ENCODE measurements at places on chromosomes 11 and 22. TPM values are rescaled to one million over a fixed set of nuclear protein-coding genes. Genes with fewer than 3 reads are reported as not detected.

DNA sequence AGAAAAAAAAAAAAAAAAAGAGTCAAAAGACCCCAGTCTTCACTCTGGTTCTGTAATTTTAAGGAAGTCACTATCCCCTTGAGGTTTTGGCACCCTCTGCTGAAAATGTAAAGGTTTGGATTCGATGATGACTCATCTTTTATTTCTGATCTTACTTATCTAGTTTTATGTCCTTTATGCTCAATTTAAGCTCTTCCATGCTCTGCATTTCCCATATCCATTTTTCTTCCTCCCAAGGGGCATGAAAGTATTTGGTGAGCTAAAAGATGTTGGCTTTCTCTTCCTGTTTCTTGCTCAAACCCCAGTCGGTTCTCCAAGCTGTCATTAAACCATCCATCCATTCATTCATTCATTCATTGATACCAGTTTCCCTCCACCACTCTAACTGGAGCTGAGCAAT is 61.0 kb upstream of the CDON start:
- no peaks in the 10 kb centered on the region for H3K27me3 ChIP-seq
- H3K36me3 ChIP-seq = no peaks in the 10 kb centered on the region
- H3K27ac ChIP-seq = no peak overlapping the region
- DNase-seq = no peak

DNA sequence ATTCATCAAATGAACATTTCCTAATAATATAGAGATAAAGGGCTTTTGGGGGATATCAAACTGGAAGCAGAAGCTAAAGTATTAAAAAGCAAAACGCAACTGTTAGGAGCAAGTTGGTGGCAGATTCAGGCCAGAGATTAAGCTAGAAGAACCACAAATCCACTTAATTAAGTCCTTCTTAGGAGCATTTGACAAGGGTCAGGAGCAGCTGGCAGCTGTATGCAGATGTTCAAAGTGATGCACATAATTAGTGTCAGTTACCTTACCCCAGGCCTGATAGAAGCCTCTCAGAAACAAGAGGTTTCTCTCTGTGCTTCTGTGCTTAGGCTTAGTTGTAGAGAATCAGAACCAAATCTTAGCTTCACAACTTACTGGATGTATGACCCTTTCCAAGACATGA is 546.5 kb upstream of the ANO5 start:
- no peaks in the 10 kb centered on the region for H3K4me1 ChIP-seq
- no peaks in the 10 kb centered on the region for H3K27me3 ChIP-seq
- no peak overlapping the region for H3K4me3 ChIP-seq
- H3K36me3 ChIP-seq = no peaks in the 10 kb centered on the region
- H3K27ac ChIP-seq = no peak overlapping the region
- DNase-seq = no peak

DNA sequence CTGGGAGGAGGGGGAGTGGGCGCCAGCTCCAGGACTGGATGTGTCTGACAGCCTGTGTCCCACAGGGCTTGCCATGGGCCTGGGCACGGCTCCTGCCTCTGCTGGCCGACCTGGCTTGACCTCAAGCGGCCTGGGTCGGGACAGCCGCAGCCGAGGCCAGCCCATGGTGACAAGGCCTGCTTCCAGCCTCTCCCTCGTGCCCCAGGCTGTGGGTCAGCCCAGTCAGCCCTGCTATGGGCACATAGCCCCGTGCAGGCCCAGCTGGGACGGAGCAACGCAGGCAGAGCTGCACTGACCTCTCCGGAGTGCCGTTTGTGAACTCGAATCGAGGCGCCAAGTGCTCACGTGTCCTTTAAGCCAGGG is 17.9 kb downstream of the OSBPL5 start:
- no peak overlapping the region for H3K4me3 ChIP-seq
- H3K36me3 ChIP-seq = no peaks in the 10 kb centered on the region
- no peak for DNase-seq
- no peaks in the 10 kb centered on the region for H3K27me3 ChIP-seq
- no peaks in the 10 kb centered on the region for H3K4me1 ChIP-seq

HORMAD2 gene
- total RNA-seq = not detected

MIAT gene
- 0.45 TPM for total RNA-seq
